ENCODE measurements at places on chromosomes 5 and 9. TPM values are rescaled to one million over a fixed set of nuclear protein-coding genes. Genes with fewer than 3 reads are reported as not detected.

- DNase-seq, result no peak
These were observed 1.2 kb downstream of the TTC33 start for GRCh38 chr5:40754381-40755092.

- DNase-seq, result no peak
These were observed 126.7 kb downstream of the DCP2 start for GRCh38 chr5:113103330-113103729.

- DNase-seq, result no peak
These were observed 53.5 kb downstream of the RNF38 start for GRCh38 chr9:36346569-36346968.

Gene F2RL1
- total RNA-seq, result 0.16 TPM

GRCh38 chr9:98929895-98930341 lies 13.8 kb upstream of the COL15A1 start:
- DNase-seq, result no peak

Gene LRRC19
- not detected for total RNA-seq

Gene DENND1A
- total RNA-seq, result 17.3 TPM

- DNase-seq, result no peak
These were observed at the start of gene SLC34A1 for GRCh38 chr5:177384134-177384533. TSS of gene SLC34A1 (plus strand) at chr5:177384434. CDS start at chr5:177385742, 1,308 bp downstream.

- no peak for DNase-seq
These were observed 241.7 kb upstream of the PANK3 start for GRCh38 chr5:168820874-168821273.

Gene ZNF622
- 18.9 TPM for total RNA-seq

GRCh38 chr5:11955331-11955730 lies 51.1 kb upstream of the CTNND2 start:
- no peak for DNase-seq

GRCh38 chr5:147332658-147333057 lies 97.8 kb downstream of the STK32A start:
- DNase-seq, result no peak

All from psoas muscle (tissue), 8 donors.